ENCODE measurements at places on chromosomes 16 and 17.

DNA sequence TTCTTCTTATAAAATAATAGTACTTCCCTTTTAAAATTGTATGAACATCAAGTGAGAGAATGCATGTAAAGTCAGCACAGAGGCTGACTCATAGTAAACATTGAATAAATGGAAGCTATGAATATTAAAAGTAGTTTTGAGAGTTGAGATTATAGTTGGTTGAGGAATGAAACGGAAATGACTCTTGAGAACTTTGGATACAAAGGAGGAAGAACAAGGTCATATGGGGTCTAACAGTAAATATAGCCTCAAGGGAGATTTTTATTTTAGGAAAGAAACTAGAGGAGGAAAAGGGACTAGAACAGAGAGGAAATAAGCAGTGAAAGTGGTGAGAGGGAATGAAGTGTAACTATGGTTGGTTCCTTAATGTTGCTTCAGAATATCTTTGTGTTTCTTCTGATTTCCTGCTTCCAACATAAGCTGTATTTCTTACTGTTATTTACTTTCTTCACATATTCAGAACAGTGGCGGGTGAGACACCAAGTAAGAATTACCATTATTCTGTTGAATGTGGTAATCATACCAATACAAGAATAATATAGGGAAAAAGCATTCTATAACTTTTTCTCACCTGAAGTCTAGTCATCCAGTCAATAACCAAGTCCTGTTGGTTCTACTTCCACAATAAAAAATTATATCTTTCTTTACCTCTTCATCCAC is 165.1 kb downstream of the CHD9 start:
- DNase-seq, result peak; percentile 8

DNA sequence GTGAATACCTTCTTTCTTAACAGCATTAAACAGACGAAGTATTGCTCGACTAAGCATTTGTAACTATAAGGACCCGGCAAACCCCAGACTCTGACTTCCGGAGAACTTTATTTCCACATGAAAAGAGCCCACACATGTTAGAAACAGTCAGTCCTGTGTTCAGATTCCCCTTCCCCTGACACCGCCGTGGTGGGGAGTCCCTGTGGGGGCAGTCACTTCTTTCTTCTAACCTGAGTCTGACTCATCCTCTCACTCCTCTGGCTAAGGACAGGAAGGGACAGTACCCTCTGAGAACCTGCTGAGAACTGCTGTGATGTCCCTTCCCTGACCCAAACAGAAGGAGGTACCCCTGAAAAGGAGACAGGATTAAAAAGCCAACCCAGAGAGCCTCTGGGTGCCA is 165.1 kb downstream of the XYLT1 start:
- DNase-seq, result no peak

GRCh38 chr17:77741109-77741508 is 217.4 kb upstream of the TNRC6C start:
- DNase-seq, result no peak

DNA sequence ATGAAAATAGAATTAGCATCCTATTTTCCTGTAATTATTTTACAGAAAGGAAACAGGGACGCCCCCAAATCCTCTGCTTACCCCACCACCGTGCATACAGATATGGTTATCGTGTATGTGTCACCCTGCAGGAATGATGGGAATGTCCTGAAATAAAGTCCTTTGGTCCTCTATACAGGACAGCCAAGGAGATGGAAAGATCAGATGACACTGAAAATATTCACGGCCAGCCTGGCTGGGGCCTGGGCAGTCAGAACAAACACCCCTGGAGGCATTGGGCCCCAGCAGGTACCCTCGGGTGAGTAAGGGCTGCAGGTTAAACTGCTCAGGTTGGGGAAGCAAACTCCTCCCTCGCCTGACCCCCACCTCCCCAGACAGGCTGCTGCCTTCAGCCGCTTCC is 368.0 kb downstream of the FOXL1 start:
- DNase-seq, result no peak

GRCh38 chr16:71540-72401 is 660 bp downstream of the RHBDF1 start:
- DNase-seq, result no peak
